ENCODE measurements at places on chromosomes 1 and 21.

- DNase-seq: no peak
Observed at GRCh38 chr1:119731741-119732430, 20.2 kb downstream of the PHGDH start.

DNA sequence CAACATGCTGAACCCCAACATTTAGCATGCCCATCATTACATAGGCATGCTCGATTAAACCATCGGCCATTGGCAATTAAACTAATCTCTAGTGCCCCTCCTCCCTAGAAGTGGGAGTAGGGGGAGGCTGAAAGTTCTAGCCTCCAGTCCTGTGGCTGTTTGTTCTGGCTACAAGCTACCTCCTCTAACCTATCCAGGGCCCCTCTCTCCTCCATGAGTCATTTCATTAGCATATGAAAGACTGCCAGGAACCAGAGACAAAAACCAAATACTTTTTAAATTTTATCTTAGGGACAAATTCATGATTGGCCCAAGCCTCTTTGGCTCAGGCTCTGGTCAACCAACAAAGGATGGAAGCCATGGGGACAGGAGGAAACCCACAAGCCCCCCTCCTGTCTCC, 231.1 kb downstream of the CACNA1E start:
- DNase-seq: no peak

- no peak for DNase-seq
Observed at GRCh38 chr1:59081181-59081580, 215.7 kb upstream of the FGGY start.

DNA sequence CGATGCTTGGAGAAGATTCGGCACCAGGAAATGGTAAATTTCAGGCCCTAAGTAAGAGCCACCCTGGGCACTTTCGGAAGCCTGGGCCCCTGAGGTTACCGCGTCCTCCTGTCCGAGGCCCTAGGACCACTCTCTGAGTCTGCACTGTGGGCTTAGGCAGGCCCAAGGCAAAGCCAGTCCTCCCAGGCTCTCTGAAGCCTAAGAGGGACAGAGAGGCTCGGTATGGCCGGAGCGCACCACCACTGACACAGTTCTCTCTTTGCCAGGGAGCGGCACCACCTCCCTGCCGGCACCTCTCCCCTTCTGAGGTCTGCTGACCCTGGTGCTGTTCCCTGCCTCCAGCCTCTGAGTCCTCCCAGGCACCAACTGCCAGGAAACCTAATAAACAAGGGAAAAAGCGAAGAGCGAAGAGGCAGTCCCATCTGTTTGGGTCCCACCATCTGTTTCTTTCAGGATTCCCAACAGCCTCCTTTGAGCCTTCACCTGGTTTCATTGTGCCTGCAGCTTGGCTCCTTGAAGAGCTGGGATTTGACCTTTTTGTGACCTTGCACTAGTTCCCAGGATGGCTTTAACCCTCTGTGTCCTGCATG, 57.7 kb downstream of the VWA5B1 start:
- no peak for DNase-seq

- no peak for DNase-seq
Observed at GRCh38 chr1:81756872-81757271, 43.9 kb upstream of the ADGRL2 start.

GRCh38 chr1:234316486-234316885, 56.8 kb upstream of the COA6 start:
- DNase-seq: no peak

DNA sequence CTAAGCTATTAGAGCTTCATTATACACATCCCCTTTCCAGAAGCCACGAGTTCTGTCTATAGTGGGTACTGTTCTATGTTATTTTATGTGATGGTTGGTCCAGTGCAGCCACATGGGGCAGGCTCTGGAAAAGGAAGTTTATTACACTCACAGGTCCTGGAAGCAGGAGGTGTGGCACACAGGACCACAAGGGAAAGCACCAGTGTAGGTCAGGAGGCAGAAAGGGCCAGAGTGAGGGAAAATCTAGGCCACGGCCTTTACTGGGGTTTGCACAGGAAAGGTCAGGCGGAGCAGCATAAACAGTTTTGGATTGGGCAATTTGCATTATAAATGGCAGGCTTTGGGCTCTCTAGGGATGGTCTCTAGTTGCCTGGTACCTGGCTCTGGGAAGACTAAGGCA, 21.8 kb upstream of the CNIH3 start:
- DNase-seq: no peak

- no peak for DNase-seq
Observed at GRCh38 chr21:41894922-41895557, 15.9 kb upstream of the PRDM15 start.

DNA sequence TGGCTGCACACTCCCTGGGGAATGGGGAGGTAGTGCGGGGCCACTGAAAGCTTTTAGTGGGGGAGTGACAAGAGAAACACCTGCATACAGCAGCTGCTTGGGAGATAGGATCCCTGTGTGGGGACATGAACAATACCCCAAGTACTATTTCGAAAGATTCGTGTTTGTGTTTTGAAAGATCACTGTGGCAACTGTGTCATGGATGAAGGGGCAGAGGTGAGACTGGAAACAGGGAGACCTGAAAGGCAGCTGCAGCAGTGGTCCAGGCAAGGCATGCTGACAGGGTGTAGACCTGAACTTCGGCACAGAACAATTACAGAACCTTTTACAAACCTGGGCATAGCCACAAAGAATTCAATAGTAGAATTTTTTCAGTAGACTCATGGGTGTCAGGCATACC, 32.9 kb downstream of the TENT5C start:
- no peak for DNase-seq

DNA sequence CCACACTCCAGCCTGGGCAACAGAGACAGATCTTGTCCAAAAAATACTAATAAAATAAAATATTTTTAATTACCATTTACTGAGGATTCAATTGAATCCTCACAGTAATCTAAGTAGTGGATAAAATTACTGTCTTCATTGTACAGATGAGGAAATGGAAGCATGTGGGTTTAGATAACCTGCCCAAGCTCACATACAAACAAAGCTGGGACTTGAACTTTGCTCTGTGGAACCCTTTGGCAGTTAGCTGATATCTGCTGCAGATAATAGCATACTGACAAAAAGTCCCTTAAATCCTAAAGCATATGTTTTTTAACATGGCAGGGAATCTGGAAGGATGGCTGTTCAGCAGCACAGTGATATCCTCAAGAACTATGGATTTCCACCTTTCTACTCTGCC, 130.9 kb upstream of the MROH9 start:
- no peak for DNase-seq

DNA sequence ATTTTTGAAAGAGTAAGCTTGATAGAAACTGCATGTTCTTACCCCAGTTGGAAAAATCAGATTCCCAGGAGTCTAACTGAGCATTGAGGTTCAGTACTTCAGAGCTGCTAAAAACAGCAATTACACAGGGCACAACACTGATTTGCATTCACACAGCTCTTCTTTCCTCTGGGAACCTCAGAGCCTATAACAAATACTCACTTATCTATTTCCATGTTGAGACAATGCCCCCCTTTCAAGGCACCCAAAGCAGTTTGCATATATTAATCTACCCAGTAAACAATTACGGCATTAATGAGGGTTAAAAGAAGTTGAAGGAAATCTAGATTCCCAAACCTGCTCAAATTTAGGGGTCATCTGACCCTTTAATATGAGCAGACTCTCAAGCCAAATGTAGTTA, 126.9 kb upstream of the SLC35F3 start:
- no peak for DNase-seq

- no peak for DNase-seq
Observed at GRCh38 chr1:115222616-115223402, 115.2 kb downstream of the NGF start.

- no peak for DNase-seq
Observed at GRCh38 chr1:58620926-58621325, 43.9 kb upstream of the TACSTD2 start.

DNA sequence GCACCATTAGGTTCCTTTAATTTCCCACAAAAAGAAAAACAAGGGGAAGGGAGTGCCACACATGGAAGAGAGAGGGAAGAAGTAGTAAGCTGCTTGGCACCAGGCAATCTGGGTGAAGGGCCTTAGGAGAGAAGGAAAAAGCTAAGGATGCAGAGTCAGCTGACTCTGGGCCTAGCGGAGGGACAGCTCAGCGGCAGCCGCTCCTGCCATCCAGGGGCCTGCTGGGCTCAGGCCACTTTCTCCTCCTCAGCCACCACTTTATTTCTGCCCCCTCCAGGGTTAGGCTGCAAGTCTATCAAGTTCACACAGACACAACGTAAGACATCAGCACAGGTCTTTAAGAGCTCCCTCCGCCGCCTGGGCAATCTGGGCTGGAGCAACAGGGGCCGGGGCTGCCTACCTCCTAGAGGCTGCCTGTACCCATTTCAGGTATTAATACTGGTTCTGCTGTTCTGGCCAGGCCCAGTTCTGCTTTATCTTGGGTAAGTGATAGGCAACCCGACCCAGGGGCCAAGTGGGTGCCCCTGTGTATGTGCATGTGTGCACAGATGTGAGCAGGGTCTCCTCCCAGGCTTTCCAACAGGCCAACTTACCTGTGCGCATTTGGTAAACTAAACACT, 53.6 kb downstream of the SLC45A1 start:
- DNase-seq: no peak

- DNase-seq: no peak
Observed at GRCh38 chr1:185404907-185405568, 88.0 kb upstream of the IVNS1ABP start.

GRCh38 chr21:25421321-25422028, 185.8 kb downstream of the MRPL39 start:
- no peak for DNase-seq

GRCh38 chr1:7227654-7228053, 442.4 kb downstream of the CAMTA1 start:
- DNase-seq: no peak

- no peak for DNase-seq
Observed at GRCh38 chr1:20349561-20349960, 58.9 kb downstream of the VWA5B1 start.

DNA sequence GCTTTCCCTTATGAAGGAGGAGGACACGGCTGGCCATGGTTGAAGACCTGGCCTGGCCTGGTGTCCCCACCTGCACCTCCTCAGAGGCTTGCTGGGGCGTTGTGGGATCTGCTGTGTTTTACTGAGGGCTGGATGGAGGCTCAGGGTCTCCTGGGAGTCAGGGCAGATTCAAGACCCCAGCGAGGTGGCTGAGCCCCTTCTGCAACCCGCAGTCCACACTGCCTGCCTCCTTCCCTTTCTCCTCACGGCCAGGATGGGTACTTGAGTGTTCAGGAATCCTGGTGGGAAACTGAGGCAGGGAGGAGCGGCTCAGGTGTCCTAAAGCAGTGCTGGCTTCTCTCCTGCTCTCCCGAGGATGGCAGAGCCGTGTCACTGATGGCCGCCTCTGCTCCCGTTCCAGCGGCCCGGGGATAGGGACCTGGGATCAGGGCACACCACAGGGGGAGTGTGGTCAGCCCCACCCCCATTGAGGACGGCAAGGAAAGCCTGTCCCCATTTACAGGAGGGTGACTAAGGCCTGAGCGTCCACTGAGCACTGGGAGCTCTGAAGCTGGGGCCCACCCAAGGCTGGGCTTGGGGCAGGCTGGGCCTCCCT, 47.5 kb downstream of the TRPM2 start:
- no peak for DNase-seq

- no peak for DNase-seq
Observed at GRCh38 chr1:89221341-89221740, 22.6 kb upstream of the GBP4 start.

DNA sequence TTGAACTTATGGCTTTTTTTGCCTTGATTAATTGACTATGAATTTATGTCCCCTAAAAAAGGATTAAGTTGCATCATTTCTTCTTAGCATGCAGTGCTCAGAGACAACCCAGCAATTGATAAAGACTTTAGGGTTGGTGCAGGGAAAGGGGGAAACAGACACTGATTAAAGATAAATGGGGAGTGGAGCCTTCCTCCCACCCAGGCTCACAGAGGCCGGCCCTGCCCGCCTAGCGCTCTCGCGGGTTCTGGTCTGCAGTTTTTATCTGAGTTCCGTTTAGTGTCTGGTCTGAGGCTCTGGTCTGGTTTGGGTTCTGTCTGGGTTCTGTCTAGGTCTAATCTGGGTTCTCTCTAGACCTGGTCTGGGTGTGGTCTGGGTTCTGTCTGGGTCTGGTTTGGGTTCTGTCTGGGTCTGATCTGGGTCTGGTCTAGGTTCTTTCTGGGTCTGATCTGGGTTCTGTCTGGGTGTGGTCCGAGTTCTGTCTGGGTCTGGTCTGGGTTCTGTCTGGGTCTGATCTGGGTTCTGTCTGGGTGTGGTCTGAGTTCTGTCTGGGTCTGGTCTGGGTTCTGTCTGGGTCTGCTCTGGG, 48.1 kb downstream of the ABCG1 start:
- DNase-seq: no peak

GRCh38 chr1:844472-845026, 79.2 kb upstream of the SAMD11 start:
- no peak for DNase-seq

DNA sequence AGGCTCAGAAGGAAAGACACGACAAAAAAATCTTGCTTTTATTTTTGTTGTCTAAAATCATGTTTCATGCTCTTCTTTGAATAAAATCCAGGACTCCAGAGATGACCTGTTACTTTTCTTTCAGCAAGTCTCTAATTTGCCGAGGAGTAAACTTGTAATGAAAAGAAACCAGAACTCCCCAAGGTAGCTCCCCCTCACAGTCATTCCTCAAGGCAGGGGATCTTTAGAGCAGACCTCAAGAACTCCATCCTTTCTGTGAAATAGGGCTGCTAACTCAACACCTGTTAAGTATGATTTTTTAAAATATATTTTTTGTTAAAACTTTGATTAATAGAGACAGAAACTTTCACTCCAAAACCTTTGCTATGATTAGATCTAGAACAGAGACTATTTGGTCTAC, 82.7 kb upstream of the ABCD3 start:
- no peak for DNase-seq

GRCh38 chr1:157504646-157505045, 47.7 kb downstream of the FCRL5 start:
- no peak for DNase-seq

DNA sequence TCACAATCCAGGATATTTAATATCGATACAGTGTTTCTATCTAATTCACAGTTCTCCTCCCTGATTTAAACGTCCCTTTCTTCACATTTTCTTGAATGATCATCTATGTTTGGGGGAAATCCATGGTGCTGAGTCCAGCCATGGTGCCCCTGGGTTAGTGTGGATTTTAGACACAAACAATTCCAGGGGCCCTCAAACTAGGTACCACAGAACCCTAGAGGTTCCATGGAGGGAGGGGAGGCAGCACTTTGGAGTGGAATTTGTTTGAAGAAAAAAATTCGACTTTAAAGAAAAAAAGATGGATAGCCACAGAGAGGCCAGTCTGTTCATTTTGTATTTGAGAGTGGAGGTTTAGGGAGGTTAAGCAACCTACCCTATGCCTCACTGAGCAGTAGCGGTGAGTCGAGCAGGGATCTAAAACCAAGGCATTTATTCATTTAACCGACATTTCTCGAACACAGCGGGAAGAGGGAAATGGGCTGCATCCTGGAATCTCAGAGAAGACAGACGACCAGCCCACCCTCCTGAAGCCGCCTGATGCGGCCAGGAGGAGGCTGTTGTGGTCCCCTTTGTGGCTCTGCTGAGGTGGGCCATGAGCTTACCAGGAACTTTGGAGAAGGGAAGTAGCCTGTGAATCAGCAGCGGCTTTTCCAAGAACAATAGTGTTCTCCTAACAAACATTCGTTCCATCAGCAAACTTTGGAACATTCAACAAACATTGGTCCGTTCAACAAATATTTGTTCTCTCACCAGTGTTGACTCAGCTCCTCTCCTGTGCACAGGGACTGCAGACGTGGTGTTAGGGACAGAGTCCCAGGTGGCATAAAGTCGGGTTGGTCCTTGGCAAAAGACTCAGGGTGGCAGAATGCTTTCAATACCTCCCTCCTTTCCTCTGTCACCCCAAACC, 103.5 kb upstream of the ZBTB40 start:
- DNase-seq: no peak

GRCh38 chr1:111436726-111437125, 9.2 kb upstream of the OVGP1 start:
- no peak for DNase-seq

GRCh38 chr1:224859651-224860050, 69.8 kb upstream of the DNAH14 start:
- no peak for DNase-seq

All from GM18507 (cell line).